Mucosa of descending colon (tissue), 3 donors: ENCODE measurements at places on chromosomes 16 and 17. TPM values are rescaled to one million over a fixed set of nuclear protein-coding genes. Genes with fewer than 3 reads are reported as not detected.

DNA sequence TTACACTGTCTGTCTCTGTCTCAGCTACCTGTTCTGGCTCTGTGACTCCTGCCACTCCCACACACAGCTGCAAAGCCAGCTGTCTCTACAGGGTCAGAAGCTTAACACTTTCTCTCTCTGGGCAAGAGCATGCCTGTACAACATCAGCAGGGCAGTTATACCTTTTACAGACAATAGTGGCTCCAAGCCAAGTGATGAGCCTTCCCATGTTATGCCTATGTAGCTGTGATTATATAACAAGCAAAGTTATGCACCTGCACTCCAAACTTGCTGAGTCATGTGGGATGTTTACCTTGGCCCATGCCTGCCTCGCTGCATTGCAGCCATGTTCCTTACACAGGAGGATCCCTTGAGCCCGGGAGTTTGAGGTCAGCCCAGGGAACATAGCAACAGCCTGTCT, 31.8 kb upstream of the APPBP2 start:
- DNase-seq: no peak

DNA sequence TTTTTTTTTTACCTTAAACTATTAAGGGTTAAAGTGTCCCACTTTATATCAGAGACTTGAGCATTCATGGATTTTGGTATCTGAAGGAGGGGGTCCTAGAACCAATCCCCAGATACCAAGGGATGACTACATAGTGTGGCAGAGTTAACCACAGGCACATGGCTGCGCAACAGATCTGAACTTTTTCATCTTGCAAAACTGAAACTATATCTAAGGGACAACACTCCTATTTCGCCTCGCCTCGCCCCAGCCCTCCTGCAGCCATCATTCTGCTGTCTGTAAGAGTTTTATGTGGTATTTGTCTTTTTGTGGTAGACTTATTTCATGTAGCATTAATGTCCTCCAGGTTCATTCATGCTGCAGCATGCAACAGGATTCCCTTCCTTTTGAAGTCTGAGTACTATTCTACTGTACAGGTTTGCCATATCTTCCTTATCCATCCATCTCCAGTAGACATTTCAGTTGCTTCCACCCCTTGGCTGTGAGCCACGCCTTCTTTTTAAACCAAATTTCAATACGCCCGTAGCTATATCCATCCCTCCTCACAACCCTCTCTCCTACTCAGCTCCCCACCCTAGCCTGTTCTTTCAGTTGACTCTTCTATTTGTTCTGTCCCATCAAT, 53.2 kb downstream of the AMFR start:
- no peak for DNase-seq

- peak; percentile 36 for DNase-seq
These were observed 56.5 kb downstream of the COPRS start for GRCh38 chr17:31802502-31802901.

DNA sequence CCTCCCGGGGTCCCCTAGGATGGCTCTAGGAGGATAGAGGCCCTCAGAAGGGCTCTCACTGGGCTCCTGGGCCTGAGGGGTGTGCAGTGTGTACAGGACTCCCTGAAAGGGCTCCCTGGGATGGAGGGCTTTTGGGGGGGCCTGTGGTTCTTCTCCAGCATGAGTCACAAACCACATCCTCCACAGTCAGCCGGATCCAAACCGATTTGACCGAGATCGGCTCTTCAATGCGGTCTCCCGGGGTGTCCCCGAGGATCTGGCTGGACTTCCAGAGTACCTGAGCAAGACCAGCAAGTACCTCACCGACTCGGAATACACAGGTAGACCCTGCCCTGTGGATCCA, 4.5 kb downstream of the TRPV2 start:
- no peak for DNase-seq

DNA sequence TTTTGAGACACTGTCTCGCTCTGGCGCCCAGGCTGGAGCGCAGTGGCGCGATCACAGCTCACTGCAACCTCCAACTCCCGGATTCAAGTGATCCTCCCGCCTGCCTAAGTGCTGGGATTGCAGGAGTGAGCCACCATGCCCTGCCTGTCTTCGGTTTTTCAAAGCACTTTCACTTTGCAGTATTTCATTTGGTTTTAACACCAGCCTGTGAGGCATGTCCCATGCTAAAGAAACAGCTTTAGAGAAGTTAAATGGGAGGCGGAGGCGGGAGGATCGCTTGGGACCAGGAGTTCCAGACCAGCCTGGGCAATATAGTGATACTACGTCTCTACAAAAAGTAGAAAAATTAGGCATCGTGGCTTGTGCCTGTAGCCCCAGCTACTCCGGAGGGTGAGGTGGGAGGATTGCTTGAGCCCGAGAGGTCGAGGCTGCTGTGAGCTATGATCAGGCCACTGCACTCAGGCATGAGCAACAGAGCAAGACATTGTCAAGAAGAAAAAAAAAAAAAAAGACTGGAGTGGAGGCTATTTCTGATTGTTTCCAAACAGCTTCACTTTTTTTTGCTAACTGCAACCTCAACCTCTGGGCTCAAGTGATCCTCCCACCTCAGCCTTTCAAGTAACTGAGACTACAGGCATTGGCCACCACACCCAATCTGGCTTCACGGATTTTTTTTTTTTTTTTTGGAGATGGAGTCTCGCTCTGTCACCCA, 1.3 kb downstream of the METTL23 start:
- DNase-seq: peak; percentile 39

GRCh38 chr17:52124561-52124960, 34.0 kb downstream of the CA10 start:
- DNase-seq: no peak

DNA sequence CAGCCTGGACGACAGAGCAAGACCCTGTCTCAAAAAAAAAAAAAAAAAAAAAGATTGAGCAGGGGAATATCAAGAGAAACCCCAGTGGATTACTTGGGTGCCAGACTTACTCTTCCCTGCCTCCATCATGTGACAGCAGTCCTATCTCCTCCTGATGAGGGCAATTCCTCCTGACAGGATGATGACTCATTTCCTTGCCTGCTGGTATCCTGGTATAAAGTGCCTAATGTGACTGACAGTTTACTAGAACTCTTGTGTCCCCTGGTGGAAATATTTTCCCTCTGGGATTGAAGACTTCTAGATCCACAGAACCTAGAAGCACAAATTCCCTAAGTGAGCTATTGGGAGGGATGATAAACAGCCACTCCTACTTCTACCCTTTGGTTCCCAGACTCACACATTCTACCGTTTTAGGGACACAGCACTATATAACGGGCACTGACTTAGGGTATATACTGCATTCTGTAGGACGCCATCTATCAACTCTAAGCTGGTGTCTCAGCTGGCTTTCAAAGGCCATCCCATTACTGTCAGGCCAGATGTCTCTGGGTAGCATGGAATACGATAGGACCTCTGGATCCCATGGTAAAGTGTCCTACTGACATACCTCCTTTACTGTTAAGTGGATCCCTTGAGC, 114.6 kb upstream of the MED13 start:
- DNase-seq: peak; percentile 51

GRCh38 chr17:83014940-83015910, 64.2 kb upstream of the METRNL start:
- DNase-seq: no peak

DNA sequence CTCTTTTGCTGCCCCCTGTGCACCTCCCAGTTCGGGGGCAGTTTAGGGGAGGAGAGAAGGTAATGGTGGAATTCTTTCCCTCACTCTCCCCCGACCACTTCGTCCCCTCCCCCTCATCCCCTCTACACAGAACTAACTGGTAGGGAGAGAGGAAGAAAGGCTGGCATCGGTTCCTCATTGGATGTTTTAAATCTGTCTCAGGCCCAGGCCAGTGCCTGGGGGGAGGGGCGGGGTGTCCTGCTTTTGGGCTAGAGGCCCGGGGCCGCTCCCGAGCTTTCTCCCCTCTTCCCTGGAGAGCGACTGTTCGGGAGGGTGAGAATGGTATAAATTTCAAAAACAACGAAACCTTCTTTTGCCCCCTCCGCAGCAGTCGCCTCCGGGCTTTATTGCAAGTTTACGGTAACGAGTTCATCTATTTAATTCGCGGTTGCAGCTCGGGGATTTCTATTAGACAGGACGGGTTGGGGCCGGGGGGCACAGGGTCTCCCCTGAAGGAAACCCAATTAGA, at the start of gene PRAC2:
Gene PRAC2 (plus strand): TSS at position 271 of the 508 bp plus-strand sequence. CDS start 1,226 bp downstream, outside the sequence.
- peak; percentile 73 for DNase-seq

DNA sequence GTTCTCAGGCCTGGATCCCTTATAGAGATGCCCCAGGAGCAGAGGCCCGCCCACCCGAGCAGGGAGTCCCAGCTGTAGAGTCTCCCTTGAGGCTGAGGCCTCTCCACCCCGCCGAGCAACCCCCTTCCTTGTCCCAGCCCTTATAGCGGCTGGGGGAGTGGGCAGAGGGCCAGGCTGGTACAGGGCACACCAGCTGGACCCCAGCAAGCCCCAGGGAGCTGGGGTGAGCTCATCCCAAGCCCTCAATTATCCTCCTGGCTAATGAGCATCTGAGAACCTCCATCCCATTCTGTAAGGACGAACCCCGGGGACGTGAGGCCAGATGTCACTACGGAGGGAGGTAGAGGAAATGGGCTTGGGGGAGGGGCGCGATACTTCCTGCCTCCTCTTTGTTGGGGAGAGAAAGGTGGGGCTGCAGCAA, 3.2 kb upstream of the SNN start:
- DNase-seq: no peak

GRCh38 chr16:76988526-76988925, 202.5 kb upstream of the MON1B start:
- DNase-seq: no peak

DNA sequence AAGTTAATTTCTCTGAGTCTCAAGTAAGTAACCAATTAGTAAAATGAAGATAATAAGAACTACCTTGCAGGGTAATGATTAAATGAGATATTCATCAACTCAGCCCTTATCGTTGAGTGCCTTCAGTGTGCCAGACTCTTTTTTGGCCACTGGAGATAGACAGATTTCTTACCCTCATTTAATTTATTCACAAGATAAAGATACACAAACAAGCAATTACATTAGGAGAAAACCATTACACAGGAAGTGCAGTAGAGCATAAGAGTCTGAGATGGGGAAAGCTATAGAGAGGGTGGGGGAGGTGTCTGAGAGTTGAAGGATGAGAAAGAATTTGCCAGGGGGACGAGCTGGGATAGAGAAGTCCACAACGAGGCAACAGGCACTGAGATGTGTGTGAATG, 72.5 kb upstream of the BCAR1 start:
- no peak for DNase-seq

DNA sequence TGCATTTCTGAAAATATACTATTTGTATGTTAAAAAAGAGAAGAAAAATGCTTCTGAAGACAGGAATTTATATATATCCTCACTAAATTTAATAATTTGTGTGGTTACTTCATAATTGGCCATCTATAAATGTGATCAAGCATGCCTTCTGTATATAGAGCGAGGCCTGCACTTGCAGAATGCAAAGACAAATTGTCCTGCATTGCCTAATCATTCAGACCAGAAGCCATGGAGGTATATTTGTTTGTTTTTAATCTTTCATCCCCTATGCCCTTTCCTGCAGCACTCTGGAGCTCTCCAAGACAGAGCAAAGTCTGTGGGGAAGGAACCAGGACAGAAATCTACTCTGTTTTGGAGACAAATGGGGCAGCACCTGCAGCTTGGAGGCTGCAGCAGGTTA, 23.8 kb upstream of the DDX52 start:
- DNase-seq: no peak

GRCh38 chr16:4667203-4667963, 26.0 kb upstream of the NUDT16L1 start:
- DNase-seq: no peak

- no peak for DNase-seq
These were observed 51.2 kb upstream of the MTMR4 start for GRCh38 chr17:58565389-58566311.

- no peak for DNase-seq
These were observed 20.2 kb downstream of the DNASE1 start for GRCh38 chr16:3674513-3675295.

GRCh38 chr16:82133798-82134197, 36.2 kb downstream of the MPHOSPH6 start:
- DNase-seq: no peak

DNA sequence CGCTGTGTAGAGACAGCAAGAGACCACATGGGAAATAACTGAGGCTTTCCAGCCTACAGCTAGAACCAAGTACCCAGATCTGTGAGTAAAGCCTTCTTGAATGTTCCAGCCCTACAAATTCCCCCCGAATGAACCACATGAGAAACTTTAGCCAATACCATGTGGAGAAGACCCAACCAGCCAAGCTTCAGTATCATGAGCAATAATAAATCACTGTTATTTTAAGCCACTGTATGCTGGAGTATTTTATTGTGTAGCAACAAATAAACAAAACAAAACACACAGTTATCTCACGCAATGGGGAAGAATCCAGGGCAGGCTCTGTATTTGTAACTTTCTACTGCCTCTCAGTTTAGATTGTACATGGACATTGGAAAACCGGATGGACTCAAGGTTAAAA, 426.2 kb downstream of the CDH11 start:
- DNase-seq: no peak

- DNase-seq: no peak
These were observed 122.6 kb downstream of the PITPNC1 start for GRCh38 chr17:67499685-67500084.

DNA sequence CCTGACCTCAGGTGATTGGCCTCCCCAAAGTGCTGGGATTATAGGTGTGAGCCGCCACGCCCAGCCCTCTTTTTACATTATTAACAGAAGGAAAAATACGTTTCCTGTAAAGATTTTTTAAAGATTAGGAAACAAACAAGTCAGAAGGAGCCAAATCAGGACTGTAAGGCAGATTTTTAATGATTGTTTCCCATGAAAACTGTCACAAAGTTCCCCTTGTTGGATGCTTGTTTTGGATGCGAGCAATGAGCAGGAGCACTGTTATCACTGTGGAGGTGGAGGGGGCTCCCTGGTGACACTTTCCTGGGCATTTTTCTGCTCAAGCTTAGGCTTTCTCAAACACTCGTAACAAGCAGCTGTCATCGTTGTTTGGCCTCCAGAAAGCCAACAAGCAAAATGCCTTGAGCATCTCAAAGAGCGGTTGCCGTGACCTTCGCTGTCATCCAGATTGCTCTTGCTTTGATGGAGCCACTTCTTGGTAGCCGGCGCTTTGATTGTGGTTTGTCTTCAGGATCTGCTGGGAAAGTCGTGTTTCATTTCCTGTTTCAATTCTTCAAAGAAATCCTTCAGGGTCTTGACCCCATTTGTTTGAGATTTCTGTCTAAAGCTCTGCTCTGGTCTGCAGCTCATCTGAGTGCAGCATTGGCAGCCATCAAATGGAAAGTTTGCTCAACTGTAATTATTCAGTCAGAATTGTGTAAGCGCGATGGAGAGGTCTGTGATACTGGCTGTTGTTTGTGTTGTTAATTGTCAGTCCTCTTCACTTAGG, 128.7 kb downstream of the RPTOR start:
- DNase-seq: no peak

Gene PDE6G
- total RNA-seq: not detected

Gene GPR142
- total RNA-seq: not detected

Gene NPB
- total RNA-seq: 0.51 TPM

Gene RUNDC3A
- total RNA-seq: 3.7 TPM

Gene KCNJ18
- not detected for total RNA-seq

Gene SMARCE1
- 87.9 TPM for total RNA-seq
